Stomach (tissue), 19 donors: ENCODE measurements at places on chromosomes 12 and 14. TPM values are rescaled to one million over a fixed set of nuclear protein-coding genes. Genes with fewer than 3 reads are reported as not detected.
A peak's percentile ranks its signal among the peaks of the same experiment; 100 is the strongest.

The KRT79 gene
- 0.15 TPM for polyA plus RNA-seq

The TSFM gene
- 32.0 TPM for polyA plus RNA-seq

The MUCL1 gene
- not detected for polyA plus RNA-seq

The OASL gene
- polyA plus RNA-seq = 54.7 TPM

The SLC38A2 gene
- 26.6 TPM for polyA plus RNA-seq

The RIPK3 gene
- polyA plus RNA-seq = 14.3 TPM

The FGF23 gene
- polyA plus RNA-seq = not detected

The SRRM4 gene
- 0.05 TPM for polyA plus RNA-seq

The CLEC12A gene
- 2.1 TPM for polyA plus RNA-seq

The NACA gene
- polyA plus RNA-seq = 1,626 TPM

The ATXN2 gene
- polyA plus RNA-seq = 11.1 TPM

The SLC39A2 gene
- polyA plus RNA-seq = not detected

The SLC22A17 gene
- polyA plus RNA-seq = 12.5 TPM

The KIF5A gene
- polyA plus RNA-seq = 0.31 TPM

The DEPDC4 gene
- 0.50 TPM for polyA plus RNA-seq

- H3K27ac ChIP-seq = no peak overlapping the region
- peaks cover 5% of the 10 kb centered on the region for H3K4me1 ChIP-seq
- no peak overlapping the region for H3K4me3 ChIP-seq
- peaks cover 3% of the 10 kb centered on the region for H3K27me3 ChIP-seq
- H3K36me3 ChIP-seq = no peaks in the 10 kb centered on the region
Measured at GRCh38 chr14:88961214-88961613, 136.8 kb downstream of the TTC8 start.

DNA sequence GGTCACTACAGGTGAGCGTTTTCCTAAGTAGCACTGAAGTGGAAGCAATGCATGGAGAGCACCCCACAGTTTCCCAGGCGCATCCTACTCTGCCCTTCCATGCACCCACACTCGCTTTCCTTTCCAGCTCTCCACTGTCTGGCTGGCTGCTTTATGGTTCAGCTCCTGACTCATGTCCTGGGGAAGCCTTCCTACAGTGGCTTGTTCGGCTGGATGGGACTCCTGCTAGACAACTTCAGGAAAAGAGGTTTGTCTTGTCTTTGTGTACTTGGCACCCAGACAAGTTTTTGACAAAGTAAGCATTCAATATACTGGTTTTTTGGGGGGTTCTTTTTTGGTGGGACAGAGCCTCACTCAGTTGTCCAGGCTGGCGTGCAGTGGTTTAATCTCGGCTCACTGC, 21.6 kb downstream of the PPM1H start:
- no peak for DNase-seq
- no peaks in the 10 kb centered on the region for H3K36me3 ChIP-seq
- H3K27me3 ChIP-seq = no peaks in the 10 kb centered on the region
- peaks cover 3% of the 10 kb centered on the region for H3K4me1 ChIP-seq
- H3K27ac ChIP-seq = no peak overlapping the region

DNA sequence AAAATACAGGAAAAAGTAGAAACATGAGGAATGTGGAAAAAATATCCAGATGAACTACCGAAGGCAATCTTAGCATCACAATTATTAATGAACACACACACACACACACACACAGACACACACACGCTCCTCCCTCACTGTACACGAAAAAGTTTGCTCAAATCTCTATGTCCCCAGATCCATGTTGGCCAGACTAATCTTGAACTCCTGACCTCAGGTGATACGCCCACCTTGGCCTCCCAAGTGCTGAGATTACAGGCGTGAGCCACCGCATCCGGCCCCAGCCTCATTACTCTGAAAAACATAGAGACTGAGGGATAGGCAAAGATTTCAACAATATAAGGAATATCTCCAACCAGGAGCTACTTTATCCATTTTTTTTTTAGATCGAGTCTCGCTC, 17.2 kb downstream of the PITPNM2 start:
- no peaks in the 10 kb centered on the region for H3K27me3 ChIP-seq
- no peaks in the 10 kb centered on the region for H3K36me3 ChIP-seq
- H3K27ac ChIP-seq = no peak overlapping the region
- H3K4me3 ChIP-seq = no peak overlapping the region

GRCh38 chr12:14313379-14314138, 51.9 kb upstream of the ATF7IP start:
- no peak overlapping the region for H3K27ac ChIP-seq
- no peak for DNase-seq
- H3K4me3 ChIP-seq = no peak overlapping the region
- no peaks in the 10 kb centered on the region for H3K36me3 ChIP-seq

DNA sequence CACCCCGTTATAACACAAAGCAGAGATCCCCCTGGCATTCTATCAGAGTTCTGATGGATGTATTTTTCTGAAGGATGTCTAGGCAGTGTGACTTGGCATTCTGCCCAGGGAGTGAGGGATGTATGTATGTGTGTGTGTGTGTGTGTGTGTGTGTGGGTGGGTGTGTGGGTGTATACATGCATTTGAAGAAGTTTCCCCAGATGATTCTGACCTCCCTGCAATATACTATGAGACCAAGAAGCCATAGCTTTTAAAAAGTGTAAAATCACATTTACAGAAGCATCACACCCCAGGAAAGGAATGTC, 59.7 kb upstream of the NAP1L1 start:
- no peaks in the 10 kb centered on the region for H3K36me3 ChIP-seq
- no peaks in the 10 kb centered on the region for H3K4me1 ChIP-seq
- no peak overlapping the region for H3K27ac ChIP-seq
- peak; percentile 54 for DNase-seq

- no peaks in the 10 kb centered on the region for H3K27me3 ChIP-seq
- DNase-seq = peak; percentile 7
- H3K4me3 ChIP-seq = no peak overlapping the region
Measured at GRCh38 chr14:24377657-24378056, 9.7 kb downstream of the NFATC4 start.

- H3K4me1 ChIP-seq = peaks cover 59% of the 10 kb centered on the region
- H3K27ac ChIP-seq = no peak overlapping the region
- H3K36me3 ChIP-seq = no peaks in the 10 kb centered on the region
- H3K4me3 ChIP-seq = no peak overlapping the region
- H3K27me3 ChIP-seq = no peaks in the 10 kb centered on the region
Measured at GRCh38 chr14:93330609-93331000, 2.2 kb downstream of the BTBD7 start.

- no peaks in the 10 kb centered on the region for H3K4me1 ChIP-seq
- no peaks in the 10 kb centered on the region for H3K36me3 ChIP-seq
- H3K4me3 ChIP-seq = no peak overlapping the region
- no peak overlapping the region for H3K27ac ChIP-seq
Measured at GRCh38 chr12:128286970-128287369, 20.0 kb downstream of the TMEM132C start.

DNA sequence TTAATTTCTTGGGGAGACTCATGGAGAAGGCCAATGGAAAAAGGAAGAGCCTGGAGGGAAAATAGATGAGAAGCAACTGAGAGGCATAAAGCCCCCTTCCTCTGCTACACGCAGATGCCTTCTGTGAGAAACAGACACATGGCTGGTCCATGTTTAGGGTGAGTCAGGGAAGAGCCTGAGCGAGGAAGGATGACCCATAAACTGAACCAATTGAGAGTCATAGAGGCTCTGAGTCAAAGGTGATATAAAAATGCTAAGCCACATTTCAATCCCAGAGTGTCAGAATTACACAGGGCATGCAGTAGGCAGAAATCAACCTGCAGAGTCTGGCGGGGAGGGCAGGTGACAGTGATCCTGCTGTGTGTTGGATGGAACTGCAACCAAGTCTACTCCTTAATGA, 30.1 kb upstream of the NEDD1 start:
- no peaks in the 10 kb centered on the region for H3K27me3 ChIP-seq
- no peaks in the 10 kb centered on the region for H3K36me3 ChIP-seq
- no peak for DNase-seq
- no peak overlapping the region for H3K4me3 ChIP-seq
- no peaks in the 10 kb centered on the region for H3K4me1 ChIP-seq
- H3K27ac ChIP-seq = no peak overlapping the region

DNA sequence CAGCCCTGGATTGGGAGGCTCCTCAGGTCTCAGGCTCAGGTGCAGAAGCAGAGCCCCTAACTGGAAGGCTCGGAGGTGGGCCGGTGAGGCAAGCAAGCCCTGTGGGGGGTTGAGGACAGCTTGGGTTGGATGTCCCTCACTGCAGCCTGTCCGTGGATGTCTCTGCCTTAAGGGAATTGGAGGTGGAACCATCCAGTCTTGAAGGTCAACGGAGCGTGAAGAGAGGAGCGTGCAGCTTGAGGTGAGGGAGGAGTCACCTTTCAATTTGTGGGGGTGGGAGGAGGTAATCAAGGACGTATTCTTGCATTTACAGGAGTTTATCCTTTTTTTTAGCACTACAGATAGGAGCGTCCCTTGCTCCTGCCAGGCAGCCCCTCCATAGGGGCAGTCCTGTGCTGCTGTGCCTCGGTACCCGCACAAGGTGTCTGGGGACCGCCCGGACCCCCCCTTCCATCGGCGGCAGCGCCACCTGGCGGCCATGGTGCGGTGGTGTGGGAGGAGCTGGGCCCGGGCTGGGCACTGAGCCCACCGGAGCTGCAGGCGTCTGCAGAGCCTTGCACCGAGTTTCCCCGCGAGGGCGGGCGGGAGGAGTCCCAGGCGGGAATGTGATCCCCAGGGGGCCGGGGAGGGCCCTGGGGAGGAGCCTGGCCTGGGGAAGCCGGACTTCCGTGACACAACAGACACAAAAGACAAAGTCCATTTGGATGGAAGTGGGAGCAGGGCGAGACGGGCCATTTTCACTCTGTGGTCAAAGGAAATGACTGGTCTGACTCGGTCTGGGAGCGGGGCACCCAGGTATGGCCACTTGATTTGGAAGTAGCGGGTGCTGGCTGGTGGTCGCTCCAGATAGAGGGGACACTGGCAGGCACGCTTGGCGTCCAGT, 864 bp downstream of the DNAJC22 start:
- no peaks in the 10 kb centered on the region for H3K36me3 ChIP-seq
- peak overlapping the region; percentile 34 for H3K4me3 ChIP-seq
- peaks cover 59% of the 10 kb centered on the region for H3K4me1 ChIP-seq
- DNase-seq = peak; percentile 94

GRCh38 chr14:88321692-88322503, 1.2 kb downstream of the KCNK10 start:
- H3K36me3 ChIP-seq = no peaks in the 10 kb centered on the region
- H3K4me1 ChIP-seq = peaks cover 25% of the 10 kb centered on the region
- no peak overlapping the region for H3K27ac ChIP-seq
- no peak for DNase-seq

- peaks cover 48% of the 10 kb centered on the region for H3K27me3 ChIP-seq
- no peaks in the 10 kb centered on the region for H3K4me1 ChIP-seq
- H3K27ac ChIP-seq = no peak overlapping the region
- DNase-seq = no peak
Measured at GRCh38 chr12:114430306-114430705, 24.4 kb upstream of the TBX5 start.

- no peaks in the 10 kb centered on the region for H3K27me3 ChIP-seq
- no peak overlapping the region for H3K4me3 ChIP-seq
- no peak for DNase-seq
Measured at GRCh38 chr12:75323663-75324062, 6.5 kb downstream of the CAPS2 start.

- H3K27me3 ChIP-seq = no peaks in the 10 kb centered on the region
- no peak overlapping the region for H3K4me3 ChIP-seq
- no peaks in the 10 kb centered on the region for H3K4me1 ChIP-seq
- H3K27ac ChIP-seq = no peak overlapping the region
Measured at GRCh38 chr12:43347026-43347425, 205.0 kb downstream of the ADAMTS20 start.

DNA sequence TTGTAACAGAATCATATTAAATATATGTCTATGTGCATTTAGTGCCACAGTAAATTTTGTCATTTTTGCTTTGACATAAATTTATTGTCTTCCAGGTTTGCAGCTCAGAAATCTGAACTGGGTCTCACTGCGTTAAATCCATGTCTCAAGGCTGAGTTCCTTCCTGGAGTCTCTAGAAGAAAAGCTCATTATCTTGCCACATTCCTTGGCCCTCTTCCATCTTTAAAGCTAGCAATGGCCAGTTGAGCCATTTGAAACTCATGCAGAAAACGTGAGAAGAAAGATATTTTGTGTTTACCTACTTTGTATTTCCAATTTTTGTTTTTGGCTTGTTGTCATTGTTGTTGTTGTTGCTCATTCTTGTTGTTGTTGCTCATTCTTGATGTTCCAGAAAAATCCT, 10.7 kb downstream of the PRH1 start:
- no peak for DNase-seq
- H3K27me3 ChIP-seq = no peaks in the 10 kb centered on the region
- H3K4me3 ChIP-seq = no peak overlapping the region
- H3K36me3 ChIP-seq = peaks cover 18% of the 10 kb centered on the region
- no peak overlapping the region for H3K27ac ChIP-seq
- no peaks in the 10 kb centered on the region for H3K4me1 ChIP-seq

- H3K4me3 ChIP-seq = peak overlapping the region; percentile 78
- H3K27ac ChIP-seq = peak overlapping the region; percentile 82
- H3K36me3 ChIP-seq = peaks cover 8% of the 10 kb centered on the region
- no peaks in the 10 kb centered on the region for H3K27me3 ChIP-seq
Measured at GRCh38 chr12:48157889-48158370, 615 bp upstream of the ASB8 start.

- H3K27ac ChIP-seq = no peak overlapping the region
- H3K36me3 ChIP-seq = peaks cover 43% of the 10 kb centered on the region
- no peaks in the 10 kb centered on the region for H3K27me3 ChIP-seq
- DNase-seq = no peak
Measured at GRCh38 chr12:15651371-15651770, 137.8 kb downstream of the EPS8 start.

- no peak overlapping the region for H3K4me3 ChIP-seq
- peak; percentile 30 for DNase-seq
- peaks cover 7% of the 10 kb centered on the region for H3K4me1 ChIP-seq
- H3K27me3 ChIP-seq = peaks cover 6% of the 10 kb centered on the region
- no peaks in the 10 kb centered on the region for H3K36me3 ChIP-seq
Measured at GRCh38 chr12:115611477-115611876, 666.0 kb downstream of the MED13L start.

DNA sequence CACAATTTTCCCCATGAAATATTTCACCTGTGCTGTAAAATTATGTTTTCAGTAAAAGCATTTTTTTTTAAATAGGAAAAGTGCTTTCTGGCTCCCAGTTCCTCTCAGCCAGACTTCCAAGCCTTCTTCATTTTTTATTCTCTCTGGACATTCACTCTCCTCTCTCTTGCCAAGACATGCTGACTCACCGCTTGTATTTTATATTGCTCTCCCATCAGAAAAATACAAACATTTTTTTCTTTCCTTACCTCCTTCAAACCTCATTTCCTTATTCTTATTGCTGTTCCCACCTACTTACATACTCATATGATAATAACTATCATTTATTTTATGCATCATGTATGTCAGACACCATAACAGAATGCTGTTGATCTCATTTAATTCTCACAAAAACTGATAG, 37.7 kb upstream of the ZNF641 start:
- DNase-seq = peak; percentile 26
- no peaks in the 10 kb centered on the region for H3K27me3 ChIP-seq
- no peak overlapping the region for H3K27ac ChIP-seq
- H3K4me1 ChIP-seq = peaks cover 23% of the 10 kb centered on the region
- no peak overlapping the region for H3K4me3 ChIP-seq

GRCh38 chr12:32437095-32437515, 37.7 kb downstream of the FGD4 start:
- DNase-seq = no peak
- peaks cover 29% of the 10 kb centered on the region for H3K4me1 ChIP-seq
- no peak overlapping the region for H3K4me3 ChIP-seq
- no peaks in the 10 kb centered on the region for H3K27me3 ChIP-seq
- H3K27ac ChIP-seq = no peak overlapping the region
- H3K36me3 ChIP-seq = no peaks in the 10 kb centered on the region
